Stimulated activated CD4-positive, alpha-beta T cell treated with anti-CD3 and anti-CD28 coated beads, TNF-alpha, amount 100 ng/mL, for 4 hours (primary cell): ENCODE measurements at places on chromosomes 7 and 10.

DNA sequence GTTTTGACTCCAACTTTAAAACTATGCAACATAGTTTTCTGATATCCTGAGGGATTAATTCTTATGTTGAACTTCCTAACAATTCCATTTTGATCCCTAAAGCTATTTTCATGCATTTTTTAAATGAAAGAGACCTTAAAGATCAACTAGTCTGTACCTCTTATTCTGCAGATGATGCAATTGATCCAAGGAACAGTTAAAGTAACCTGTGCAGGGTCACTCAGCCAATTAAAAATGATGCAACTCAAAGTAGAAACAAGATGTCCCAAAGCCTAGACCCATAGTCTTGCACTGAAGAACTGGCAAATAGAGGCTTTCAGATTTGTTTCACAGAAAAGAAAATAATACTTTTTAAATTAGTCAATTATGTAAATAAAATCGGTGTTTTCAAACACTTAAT, 86.3 kb downstream of the IMMP2L start:
- DNase-seq = no peak

DNA sequence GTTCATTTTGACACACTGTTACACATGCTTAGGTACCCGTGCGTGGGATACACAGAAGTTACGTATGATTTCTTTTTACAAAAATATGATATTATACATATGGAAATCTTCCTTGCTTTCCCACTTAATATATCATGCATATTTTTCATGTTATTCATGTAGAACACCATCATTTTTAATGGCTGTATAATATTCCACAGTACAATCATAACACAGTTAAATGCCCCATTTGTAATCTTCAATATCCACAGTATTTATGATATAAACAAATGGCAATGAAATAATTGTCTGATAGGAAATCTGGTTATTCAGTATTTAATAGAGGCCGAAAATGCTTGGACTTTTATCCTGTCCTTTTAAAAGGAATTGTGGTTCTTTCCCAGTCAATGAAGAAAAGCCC, 23.2 kb downstream of the VIPR2 start:
- no peak for DNase-seq

DNA sequence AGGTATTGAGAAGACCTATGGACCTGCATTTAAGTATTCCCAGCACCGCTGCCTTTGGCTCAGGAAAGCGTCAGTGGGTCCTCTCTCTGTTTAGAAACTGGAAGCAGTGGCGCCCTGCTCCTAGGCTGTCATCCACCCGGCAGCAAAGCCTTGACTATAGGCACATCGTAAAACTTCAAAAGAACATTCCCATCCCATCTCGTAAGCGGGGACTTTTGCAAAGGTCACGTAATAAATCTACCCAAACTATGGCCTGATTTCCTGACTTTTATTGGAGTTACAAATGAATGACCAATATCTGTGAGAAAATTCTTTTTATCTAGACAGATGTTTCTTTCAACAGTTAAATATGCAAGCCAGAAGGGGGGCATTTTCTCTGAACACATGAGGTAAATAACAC, 115.8 kb upstream of the TCERG1L start:
- no peak for DNase-seq

GRCh38 chr7:37081436-37081835, 357.1 kb upstream of the AOAH start:
- DNase-seq = peak; percentile 3

DNA sequence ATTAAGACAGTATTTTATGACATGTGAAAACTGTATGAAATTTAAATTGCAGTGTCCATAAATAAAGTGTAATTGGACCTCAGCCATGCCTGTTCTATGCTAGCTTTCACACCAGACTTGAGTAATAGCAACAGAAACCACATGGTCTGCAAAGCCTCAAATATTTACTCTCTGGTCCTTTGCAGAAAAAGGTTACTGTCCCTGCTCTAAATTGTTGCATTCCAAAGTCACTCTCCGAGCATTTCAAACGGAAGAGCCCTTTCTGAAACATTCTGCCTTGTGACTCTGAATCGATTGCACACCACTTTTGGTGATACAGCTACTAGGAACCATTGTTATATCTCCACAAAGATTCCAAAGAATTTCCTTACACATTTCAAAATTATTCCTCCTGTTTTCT, 81.0 kb upstream of the STK17A start:
- DNase-seq = no peak

DNA sequence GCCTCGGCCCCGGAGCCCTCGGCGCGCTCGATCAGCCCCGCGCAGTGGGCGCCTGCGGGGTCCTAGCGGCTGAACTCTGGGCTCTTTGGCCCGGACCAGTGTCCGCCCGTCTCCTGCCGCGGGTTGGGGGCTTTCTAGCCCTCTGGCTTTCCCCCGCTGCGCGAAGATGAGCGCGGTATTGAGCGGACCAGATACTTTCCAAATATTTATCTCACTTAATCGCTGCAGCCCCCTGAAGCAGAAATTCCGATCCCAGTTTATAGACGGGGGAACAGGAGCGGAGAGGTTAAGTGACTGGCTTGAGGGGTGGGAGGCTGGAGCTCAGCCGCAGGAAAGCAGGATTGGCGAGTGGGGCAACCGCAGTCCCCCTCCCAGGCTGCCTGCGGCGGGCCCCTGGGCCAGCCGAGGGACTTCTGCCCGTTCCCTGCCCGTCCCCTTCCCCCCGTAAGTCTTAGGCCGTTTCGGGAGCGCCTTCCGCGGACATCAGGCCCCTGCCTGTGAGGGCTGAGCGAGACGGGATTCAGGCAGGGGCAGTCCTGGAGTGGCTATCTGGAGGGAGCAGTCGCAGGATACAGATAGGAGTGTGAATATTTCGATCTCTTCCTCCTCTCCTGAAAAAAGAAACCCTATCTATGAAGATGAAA, 565 bp downstream of the STRIP2 start:
- no peak for DNase-seq
